ENCODE measurements at places on chromosomes 16 and 17.

GRCh38 chr17:76793775-76794174 is 55.9 kb downstream of the MFSD11 start:
- DNase-seq = no peak

- DNase-seq = no peak
Observed at GRCh38 chr16:4805231-4805630, 2.8 kb upstream of the ROGDI start.

DNA sequence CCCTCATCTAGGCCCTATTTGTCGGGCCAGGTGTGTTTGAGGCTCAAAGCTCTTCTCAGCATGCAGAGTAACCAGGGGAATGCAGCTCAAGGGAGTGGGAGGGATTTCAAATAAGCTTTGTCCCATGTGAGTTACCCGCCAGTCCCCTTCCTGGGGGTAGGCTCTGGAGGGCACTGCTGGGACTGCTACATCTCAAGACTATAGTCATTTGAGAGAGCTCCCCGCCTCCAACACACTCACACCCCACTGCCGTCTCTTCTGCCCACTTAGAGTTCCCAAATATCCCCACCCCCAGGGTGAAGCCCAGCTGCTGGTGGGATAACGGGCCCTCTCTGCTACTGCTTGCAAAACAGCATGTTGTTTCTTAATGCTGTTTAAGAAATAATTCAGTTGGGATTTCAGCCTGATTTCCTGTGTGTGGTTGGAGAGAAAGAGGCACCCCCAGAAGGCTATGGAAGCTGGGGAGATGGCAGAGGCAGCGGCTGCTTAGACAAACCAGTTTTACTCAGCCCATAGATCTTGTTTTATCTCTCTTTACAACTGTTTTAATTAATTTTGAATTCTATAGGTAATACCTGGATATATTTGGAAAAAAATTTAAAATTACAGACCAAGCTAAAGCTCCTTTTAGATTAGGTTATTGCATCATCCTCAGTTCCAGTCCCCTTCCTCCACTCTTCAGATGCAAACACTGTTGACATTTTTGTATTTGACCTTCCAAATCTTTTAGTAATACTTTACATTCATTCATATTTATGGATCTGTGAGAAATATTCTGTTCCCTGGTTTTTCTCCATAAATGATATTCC is 4.1 kb upstream of the MPO start:
- no peak for DNase-seq

DNA sequence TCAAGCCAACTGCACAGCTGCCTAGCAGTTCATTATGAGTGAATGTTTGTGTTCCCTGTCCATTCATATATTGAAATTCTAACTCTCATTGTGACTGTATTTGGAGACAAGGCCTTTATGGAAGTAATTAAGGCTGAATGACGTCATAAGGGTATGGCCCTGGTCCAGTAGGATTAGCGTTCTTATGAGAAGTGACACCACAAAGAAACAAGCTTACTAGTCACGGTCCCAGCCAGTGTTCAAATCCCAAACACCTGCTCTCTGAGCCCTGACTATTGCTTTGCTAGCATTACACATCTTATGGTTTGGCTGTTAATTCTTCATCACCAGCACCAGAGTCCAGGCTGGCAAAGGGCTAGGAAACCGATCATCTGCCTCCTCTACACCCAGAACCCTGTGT is 2.2 kb downstream of the ZNF668 start:
- DNase-seq = no peak

GRCh38 chr17:40355123-40355803 is 9.3 kb downstream of the GJD3 start:
- peak; percentile 73 for DNase-seq

GRCh38 chr17:45374501-45374900 is 57.7 kb upstream of the MAP3K14 start:
- no peak for DNase-seq

- DNase-seq = no peak
Observed at GRCh38 chr17:46994993-46995392, 15.9 kb upstream of the RPRML start.

All from urothelium cell line (cell line).